ENCODE measurements at places on chromosomes 1 and 21.

DNA sequence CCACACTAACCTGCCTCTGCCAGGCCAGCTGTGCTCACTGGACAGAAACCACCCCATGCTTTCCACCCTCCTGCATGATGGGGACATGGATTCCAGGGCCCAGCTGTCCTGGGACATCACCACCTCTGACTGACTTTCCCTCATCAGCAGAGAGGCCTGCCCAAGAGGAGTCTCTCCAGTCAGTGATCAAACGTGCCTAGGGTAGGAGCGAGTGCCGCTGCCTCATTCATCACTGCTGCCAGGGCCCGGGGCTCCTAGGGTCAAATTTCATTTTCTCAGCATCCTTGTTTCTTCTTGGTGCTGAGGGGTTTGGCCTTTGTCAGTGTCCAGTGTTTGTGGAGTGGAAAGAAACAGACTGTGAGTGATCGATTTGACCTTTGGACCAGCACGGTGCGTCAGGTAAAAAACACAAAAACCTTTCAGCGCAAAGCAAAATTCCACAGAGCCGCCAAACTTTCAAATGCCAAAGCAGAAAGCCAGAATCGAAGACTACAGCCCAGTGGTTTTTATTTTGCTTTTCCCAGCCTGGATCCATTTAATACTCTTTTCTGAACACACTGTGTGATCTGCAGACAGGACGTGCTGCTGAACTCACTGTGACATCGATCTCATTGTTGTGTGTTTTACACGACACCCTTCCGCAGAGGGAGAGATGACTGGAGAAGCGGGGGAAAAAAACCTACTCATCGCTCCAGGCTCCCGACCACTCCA, 43.2 kb downstream of the CAPN8 start:
- no peak for DNase-seq

DNA sequence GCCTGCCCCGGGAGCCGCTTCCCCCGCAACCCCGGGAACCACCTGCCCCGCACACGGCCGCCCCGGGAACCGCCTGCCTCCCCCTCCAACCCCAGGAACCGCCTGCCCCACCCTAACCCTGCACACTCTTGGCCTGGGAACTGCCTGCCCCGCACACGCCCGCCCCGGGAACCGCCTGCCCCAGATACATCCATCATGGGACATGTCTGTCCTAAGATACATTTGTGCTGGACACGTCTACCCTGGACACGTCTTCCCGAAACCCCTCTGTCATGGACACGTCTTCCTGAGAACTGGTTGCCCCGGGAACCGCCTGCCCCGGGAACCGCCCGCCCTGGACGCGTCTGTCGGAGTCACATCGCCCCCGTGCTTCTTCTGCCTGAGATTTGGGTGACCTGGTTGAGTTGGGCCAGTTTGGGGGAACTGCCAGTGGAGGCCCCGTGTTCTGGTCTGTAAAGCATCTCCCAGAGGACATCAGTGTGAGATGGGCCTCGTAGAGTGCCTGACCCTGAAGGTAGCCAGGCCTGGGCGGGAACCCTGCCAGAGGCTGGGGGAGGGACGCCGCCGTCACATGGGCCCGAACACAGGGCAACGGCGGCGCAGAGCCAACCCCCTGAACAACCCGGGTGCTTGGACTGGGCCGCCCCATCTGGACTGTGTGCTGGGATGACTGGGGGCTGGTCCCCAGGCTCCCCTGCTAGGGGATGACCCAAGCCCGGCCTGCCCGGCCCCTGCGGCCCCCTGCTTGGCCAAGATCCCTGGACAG, 3.6 kb downstream of the PERM1 start:
- no peak for DNase-seq

DNA sequence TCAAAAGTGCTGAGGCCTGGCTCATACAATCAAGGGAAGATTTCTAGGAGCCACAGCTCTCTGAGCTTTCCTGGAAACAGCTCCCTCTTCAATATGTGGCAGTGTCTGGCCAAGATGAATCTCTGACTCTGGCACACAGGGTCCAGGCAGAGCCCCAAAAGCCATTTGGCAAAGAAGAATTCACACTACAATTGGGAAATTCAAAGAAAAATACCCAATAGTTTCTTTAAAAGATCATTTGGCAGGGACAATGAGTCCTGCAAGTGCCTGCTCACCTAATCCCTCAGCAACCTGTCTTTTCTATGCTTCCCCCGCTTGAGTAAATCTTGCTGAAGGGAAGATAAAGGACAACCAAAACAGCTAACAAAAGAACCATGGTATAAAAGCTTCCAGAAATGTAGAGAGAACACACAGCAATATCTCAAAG, 124.6 kb downstream of the TGFBR3 start:
- no peak for DNase-seq

DNA sequence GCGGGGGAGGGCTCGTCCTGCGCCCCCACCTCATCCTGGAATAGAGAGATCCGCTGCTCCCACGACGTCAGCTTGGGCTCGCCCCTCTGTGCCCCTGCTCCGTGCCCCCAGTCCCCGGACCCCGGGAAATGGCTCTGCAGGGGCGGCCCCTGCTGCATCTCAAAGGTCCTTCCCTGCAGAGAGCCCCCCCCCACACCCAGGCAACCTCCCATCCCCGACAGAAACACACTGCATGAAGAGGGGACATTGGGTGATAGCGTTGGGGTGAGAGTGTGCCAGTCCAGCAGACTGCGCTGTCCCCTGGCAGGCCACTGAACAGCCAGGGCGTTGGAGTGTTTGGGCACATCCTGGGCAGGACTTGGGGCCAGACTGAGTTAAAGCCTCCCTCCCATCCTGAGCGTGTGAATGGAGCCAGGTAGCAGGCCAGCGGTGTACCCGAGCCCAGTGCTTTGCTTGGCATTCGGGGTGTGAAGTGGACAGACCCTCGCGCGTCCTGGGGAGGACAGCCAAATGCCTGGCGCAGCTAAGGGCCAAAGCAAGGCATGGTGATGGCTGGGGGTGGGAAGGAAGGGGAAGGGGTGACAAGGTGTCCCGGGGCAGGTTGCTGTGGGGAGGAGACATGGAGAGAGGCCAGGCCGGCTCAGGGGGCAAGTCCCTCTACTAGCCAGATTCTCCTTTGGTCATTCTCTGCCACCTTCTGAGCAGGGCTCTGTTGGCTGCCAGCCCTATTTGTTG, 633 bp upstream of the ETNK2 start:
- DNase-seq = no peak

DNA sequence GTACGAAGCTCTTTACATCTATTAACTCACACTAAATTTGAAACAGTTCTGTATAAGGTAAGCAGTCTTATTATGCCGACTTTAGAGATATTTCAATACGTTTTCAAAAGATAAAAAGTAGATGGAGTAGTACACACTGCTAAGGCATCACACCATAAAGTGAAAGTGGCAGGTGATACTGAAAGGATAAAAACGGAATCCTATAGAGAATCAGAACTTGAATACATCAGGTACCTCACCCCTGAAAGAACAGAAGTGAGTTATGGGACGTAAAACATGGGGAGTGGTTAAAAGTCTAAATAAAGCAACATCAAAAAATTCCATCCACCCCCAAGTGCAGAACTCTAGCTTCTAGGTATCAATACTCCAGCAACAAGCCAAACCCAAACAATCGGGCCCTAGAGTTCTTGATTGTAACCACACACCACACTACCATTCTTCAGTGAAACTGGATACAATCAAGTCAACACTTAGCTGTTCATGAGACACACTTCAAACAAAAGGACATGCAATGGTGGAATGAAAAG, 142.6 kb downstream of the SMYD3 start:
- no peak for DNase-seq

Measured in activated effector memory CD4-positive, alpha-beta T cell treated with anti-CD3 and anti-CD28 coated beads, Interleukin-2, amount 50 U/mL, for 16 hours (primary cell).